ENCODE measurements at places on chromosomes 4 and X. TPM values are rescaled to one million over a fixed set of nuclear protein-coding genes. Genes with fewer than 3 reads are reported as not detected.
A peak's percentile ranks its signal among the peaks of the same experiment; 100 is the strongest.

- no peaks in the 10 kb centered on the region for H3K4me1 ChIP-seq
- H3K36me3 ChIP-seq = no peaks in the 10 kb centered on the region
- no peak overlapping the region for H3K4me3 ChIP-seq
Measured at GRCh38 chr4:118260309-118260708, 92.5 kb downstream of the PRSS12 start.

GRCh38 chrX:118734909-118735308 lies 7.5 kb downstream of the IL13RA1 start:
- peaks cover 2% of the 10 kb centered on the region for H3K27me3 ChIP-seq
- H3K27ac ChIP-seq = no peak overlapping the region
- no peaks in the 10 kb centered on the region for H3K4me1 ChIP-seq
- H3K36me3 ChIP-seq = peaks cover 3% of the 10 kb centered on the region
- H3K4me3 ChIP-seq = no peak overlapping the region
- no peak for DNase-seq

DNA sequence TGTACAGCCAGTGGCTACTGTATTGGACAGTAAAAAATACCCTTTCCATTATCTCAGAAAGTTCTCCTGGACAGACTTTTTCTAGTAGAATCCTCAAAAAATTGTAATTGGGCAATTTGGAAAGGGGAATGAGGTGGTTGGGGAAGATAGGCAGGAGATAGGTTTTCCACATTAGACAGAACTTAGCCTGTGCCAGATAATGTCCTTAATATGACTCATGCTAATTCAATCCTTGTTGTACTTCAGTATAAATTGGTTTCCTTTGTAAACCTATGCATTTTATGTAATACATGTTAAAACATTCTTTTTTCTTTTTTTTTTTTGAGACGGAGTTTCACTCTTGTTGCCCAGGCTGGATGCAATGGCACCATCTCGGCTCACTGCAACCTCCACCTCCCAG lies 8.9 kb downstream of the EIF4E start:
- no peak for DNase-seq
- H3K4me3 ChIP-seq = no peak overlapping the region
- H3K27me3 ChIP-seq = no peaks in the 10 kb centered on the region
- H3K27ac ChIP-seq = no peak overlapping the region
- H3K36me3 ChIP-seq = peaks cover 10% of the 10 kb centered on the region
- peaks cover 16% of the 10 kb centered on the region for H3K4me1 ChIP-seq

DNA sequence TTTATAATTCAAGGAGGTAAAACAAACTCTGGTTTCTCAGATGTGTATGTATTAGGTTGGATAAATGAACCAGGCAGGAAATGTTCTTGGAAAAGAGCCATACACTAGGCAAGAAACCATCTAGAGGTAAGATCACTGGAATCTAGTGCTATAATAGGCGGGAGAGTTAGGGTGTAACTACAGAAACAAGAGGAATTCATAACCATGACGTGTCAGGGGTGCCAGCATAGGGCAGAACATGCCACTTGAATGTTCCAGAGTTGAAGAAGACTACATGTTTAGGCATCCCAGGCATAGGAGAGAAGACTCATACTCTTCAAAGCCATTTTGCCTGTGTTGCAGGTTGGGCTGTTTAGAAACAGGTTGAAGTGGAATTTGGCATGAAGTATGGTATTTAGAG lies 198.7 kb downstream of the CCNG2 start:
- no peak overlapping the region for H3K27ac ChIP-seq
- H3K27me3 ChIP-seq = no peaks in the 10 kb centered on the region
- no peak overlapping the region for H3K4me3 ChIP-seq
- no peaks in the 10 kb centered on the region for H3K36me3 ChIP-seq
- DNase-seq = no peak

DNA sequence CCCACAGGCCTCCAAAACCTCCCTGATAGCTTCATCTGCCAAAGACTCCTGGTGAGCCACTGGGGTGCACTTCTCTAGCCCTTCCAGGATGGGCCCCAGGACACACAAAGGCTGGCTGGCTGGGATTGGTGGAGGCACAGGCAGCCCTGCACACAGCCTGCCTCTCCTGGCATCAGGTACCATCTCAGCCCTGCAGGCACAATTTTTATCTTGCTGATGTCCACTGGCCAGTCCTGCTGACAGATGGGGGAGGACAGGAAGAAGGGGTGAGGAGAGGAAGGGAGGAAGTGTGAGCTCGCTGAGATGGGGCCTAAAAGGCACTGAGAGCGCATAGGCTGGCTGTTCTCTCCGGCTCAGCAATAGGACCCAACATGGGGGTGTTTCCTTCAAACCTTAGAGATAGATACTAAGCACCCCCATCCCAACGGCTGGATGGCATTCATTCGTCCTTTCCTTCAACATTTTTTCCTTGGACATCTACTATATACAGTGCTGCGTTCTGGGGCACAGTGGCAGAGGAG lies 92.7 kb downstream of the PJA1 start:
- H3K27me3 ChIP-seq = no peaks in the 10 kb centered on the region
- no peak overlapping the region for H3K4me3 ChIP-seq
- H3K4me1 ChIP-seq = peaks cover 13% of the 10 kb centered on the region
- no peak overlapping the region for H3K27ac ChIP-seq

DNA sequence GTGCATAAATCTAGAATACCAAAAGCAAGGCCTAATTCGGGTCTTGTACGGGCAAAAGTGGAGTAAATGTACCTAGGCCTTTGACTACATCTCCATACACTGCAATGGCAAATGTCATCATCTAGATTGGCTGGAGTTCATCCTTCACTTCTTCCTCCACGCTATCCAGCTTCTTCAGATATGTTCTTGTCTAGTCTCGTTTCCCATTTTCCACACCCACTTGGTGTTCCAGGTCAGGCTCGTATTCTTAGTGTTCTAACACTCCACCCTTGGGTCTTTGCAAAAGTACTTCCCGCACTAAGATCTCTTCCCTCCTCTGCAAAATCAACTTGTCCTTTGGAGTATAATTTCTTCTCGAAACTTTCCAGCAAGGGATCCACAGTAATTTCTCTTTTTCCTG lies 1.4 kb downstream of the COQ2 start:
- H3K4me1 ChIP-seq = peaks cover 35% of the 10 kb centered on the region
- no peaks in the 10 kb centered on the region for H3K27me3 ChIP-seq

DNA sequence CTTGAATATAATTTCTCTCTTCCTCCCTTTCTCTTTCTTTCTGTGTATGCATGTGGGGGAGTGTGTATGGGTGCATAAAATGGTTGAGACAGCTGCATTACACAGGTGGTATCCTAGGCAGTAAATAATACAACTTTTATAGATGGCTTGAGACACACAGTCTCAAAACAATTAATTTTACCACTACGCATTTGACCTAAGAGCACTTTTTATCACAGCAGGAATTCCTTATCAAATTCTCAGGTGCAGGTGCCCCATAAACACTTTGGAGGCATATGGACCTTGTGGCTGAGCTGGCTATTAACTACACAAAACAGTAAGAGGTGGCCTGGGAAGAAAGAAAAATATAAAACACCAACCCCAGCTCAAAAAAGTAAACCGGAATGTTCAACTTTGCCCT lies 91.3 kb downstream of the RASGEF1B start:
- H3K27me3 ChIP-seq = peaks cover 12% of the 10 kb centered on the region
- H3K4me1 ChIP-seq = no peaks in the 10 kb centered on the region
- DNase-seq = no peak
- no peak overlapping the region for H3K4me3 ChIP-seq
- H3K27ac ChIP-seq = no peak overlapping the region

DNA sequence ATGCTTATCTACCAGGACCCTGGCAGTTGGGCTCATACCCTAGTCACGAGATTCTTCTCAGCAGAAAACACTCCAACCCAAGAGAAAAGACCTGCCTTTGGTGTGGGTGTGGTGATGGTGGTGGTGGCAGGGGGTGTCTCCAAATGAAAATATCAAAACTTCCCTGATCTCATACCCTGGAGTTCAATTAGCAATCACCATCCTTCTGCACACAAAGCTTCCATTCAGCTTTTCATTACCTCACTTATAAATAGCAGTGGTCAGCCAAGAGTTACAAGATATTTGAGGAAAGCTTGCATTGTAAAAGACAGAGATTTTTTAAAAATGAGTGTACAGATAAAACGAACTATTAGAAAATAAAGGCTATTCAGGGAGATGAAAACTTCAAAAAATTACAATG lies 580.8 kb upstream of the MAGEB2 start:
- peaks cover 7% of the 10 kb centered on the region for H3K4me1 ChIP-seq
- no peak overlapping the region for H3K4me3 ChIP-seq
- no peak for DNase-seq
- no peaks in the 10 kb centered on the region for H3K36me3 ChIP-seq
- peak overlapping the region; percentile 31 for H3K27ac ChIP-seq

- H3K36me3 ChIP-seq = no peaks in the 10 kb centered on the region
- H3K4me1 ChIP-seq = peaks cover 35% of the 10 kb centered on the region
- no peak for DNase-seq
- H3K27me3 ChIP-seq = peaks cover 2% of the 10 kb centered on the region
Measured at GRCh38 chr4:13484749-13485221, 645 bp upstream of the RAB28 start.

GRCh38 chrX:17160975-17161374 lies 214.0 kb upstream of the NHS start:
- H3K4me3 ChIP-seq = no peak overlapping the region
- H3K27ac ChIP-seq = no peak overlapping the region
- H3K36me3 ChIP-seq = peaks cover 17% of the 10 kb centered on the region
- H3K4me1 ChIP-seq = peaks cover 5% of the 10 kb centered on the region
- no peak for DNase-seq
- H3K27me3 ChIP-seq = peaks cover 9% of the 10 kb centered on the region

DNA sequence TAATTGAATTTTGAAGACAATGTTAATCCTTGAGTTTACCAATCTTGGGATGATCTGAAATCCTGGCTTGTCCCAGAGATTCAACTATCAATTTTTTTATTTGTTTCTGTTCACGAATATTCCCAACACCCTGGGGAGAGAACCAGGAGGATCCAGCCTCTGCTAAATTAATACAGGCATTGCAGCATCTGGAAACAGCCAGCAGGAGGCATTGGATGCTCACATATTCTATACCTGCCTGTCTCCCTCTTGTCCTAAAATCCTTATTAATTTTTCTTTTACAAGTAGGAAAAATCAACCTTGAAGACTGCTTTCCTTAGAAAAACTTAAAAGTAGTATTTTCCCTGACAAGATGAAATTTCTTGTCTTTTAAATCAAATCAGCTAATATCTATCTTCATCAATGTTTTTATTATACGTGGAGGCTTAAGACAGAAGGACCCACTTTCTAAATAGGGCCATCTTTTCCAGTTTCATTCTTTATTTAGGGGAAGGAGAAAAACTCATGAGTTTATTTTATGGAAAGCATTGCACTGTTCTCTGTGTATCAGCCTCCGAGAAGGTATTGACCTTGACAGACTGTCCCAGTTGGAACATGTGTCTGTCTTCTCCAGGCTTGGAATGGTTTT lies 102.4 kb downstream of the CLNK start:
- H3K4me3 ChIP-seq = no peak overlapping the region
- H3K27me3 ChIP-seq = no peaks in the 10 kb centered on the region
- DNase-seq = peak; percentile 41
- H3K4me1 ChIP-seq = peaks cover 16% of the 10 kb centered on the region

- peaks cover 4% of the 10 kb centered on the region for H3K4me1 ChIP-seq
- H3K27me3 ChIP-seq = no peaks in the 10 kb centered on the region
- no peak overlapping the region for H3K4me3 ChIP-seq
- no peak for DNase-seq
- peaks cover 4% of the 10 kb centered on the region for H3K36me3 ChIP-seq
Measured at GRCh38 chr4:4720646-4721045, 138.8 kb upstream of the MSX1 start.

GRCh38 chr4:183053681-183054080 lies 45.4 kb upstream of the WWC2 start:
- no peak overlapping the region for H3K27ac ChIP-seq
- no peak overlapping the region for H3K4me3 ChIP-seq
- H3K27me3 ChIP-seq = no peaks in the 10 kb centered on the region
- no peak for DNase-seq
- H3K36me3 ChIP-seq = peaks cover 2% of the 10 kb centered on the region

DNA sequence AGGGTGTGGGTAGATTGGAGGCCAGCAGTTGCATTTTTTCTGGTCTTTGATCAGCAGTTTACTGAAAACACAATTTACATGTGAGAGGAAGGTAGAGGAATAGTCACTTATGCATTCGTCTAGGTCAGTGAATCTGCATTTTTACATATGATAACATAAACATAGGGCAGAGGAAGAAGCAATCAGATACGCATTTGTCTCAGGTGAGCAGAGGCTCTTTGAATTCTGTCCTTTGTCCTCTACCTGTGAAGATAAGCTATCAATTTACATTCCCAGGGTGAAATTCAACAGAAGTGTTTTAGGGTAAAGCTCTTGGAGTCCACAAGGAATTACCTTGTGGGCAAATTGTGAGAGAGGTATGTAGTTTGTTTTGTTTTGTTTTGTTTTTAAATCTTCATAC lies 306.5 kb downstream of the MAGEB5 start:
- no peaks in the 10 kb centered on the region for H3K27me3 ChIP-seq
- H3K36me3 ChIP-seq = no peaks in the 10 kb centered on the region
- H3K4me1 ChIP-seq = no peaks in the 10 kb centered on the region
- H3K27ac ChIP-seq = no peak overlapping the region
- H3K4me3 ChIP-seq = no peak overlapping the region

DNA sequence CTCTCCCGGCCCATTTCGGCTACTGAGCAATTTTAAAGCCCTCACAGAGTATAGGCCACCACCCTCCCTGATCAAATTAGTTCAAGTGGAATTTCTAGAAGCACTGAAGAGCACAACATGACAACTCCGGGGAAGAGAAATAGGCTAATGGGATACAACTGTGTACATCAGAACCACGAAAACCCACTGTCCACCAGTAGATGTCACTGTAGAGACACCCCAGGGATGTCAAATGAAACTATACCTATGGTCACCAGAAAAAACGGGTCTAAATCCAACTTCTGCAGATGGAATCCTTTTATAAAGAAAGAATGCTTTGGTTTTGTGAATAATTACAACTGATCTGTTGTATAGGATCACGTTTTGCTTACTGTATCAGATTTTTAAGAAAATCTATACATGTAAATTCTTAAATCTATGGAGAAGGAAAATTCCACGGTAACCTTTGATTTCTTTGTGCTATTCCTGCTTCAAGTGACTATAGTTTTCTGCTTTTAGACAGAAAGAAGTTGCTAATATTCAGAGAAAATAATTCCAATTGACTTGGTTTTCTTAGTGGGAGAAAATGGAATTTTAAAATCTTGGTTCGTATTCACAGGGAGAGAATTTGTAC lies 29.5 kb upstream of the MAP3K15 start:
- no peak overlapping the region for H3K4me3 ChIP-seq
- H3K27me3 ChIP-seq = no peaks in the 10 kb centered on the region
- H3K27ac ChIP-seq = no peak overlapping the region
- no peaks in the 10 kb centered on the region for H3K4me1 ChIP-seq
- peaks cover 4% of the 10 kb centered on the region for H3K36me3 ChIP-seq

The TMEM156 gene
- total RNA-seq = not detected

The FRG2 gene
- total RNA-seq = not detected

The SLC9B2 gene
- total RNA-seq = 21.6 TPM

The TASL gene
- not detected for total RNA-seq

The MSMO1 gene
- total RNA-seq = 139 TPM

The RRH gene
- total RNA-seq = not detected

The EXOSC9 gene
- 64.4 TPM for total RNA-seq

The MAGEA12 gene
- not detected for total RNA-seq

Measured in neural crest cell (in vitro differentiated cells).